ENCODE measurements at places on chromosomes 1 and 21.

GRCh38 chr1:177798614-177799013 lies 171.2 kb downstream of the SEC16B start:
- no peak for DNase-seq

GRCh38 chr21:21085206-21085605 lies 87.0 kb downstream of the NCAM2 start:
- peak; percentile 6 for DNase-seq

DNA sequence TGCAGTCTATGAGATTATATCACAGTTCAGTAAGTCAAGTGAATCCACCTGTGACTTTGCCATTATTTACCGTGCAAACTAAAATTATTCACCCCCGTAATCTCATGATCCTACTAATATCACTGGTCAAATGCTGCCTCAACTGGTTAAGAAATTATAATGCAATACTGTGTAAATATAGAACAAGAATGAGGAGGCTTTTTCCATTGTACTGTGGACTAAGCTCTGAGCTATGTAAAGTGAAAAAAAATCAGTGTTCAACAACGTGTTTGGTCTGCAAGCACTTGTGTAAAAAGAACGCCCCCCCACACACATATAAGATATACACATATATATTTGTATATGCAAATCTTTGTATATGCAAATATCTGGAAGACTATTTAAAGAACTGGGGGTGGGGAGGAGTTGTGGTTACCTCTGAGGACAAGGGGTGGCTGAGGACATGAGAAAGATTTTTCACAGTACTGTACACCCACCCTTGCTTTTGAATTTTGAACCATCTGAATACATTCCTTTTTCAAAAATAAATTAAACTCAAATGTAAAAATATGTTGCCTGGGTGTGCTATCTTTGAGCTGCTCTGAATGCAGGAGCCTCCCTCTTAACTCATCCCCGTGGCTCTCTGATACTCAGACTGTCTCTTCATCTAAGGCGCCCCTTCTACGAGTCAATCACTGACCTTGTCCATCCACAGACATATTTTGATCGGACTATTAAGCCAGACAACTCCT lies 57.0 kb downstream of the PTP4A2 start:
- no peak for DNase-seq

- DNase-seq, result no peak
Measured at GRCh38 chr1:68383092-68383491, 66.7 kb downstream of the RPE65 start.

DNA sequence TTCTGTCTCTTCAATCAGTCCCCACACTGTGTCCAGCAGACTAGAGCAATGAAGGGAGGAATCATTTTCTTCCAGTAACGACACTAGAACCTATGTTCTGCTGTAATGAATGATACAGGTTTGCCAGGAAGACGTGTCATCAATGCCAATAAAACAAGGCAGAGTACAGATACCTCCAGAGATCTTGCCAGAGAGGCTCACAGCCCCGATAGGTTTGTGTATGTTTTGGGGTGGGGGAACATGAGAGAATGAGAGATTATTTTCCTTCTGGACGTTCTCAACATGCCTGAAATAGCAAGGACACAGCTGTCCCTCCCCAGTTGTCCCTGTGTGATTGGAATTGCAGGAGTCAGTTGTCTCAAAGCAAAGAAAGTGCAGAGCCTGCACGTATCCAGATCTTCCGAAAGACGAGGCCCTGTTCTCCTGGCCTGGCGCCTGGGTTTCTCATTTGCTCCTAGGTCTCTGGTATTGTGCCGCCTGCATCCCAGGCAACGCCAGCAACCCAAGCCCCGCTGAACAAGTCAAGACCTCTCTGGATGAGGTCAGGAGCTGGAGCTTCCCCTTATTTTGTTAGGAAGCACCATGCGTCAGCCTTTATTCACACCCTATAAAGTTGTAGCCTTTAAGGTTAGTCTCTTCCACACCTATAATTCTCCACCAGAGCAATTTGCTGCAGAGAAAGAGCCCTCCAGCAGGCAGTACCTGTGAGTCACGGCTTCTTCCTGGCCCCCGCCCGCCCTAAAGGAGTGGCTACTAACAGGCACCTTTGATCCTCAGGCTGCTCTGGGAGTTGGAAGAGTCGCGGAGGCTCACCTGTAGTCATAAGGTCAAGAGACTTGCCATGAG lies 130.5 kb downstream of the TOMM20 start:
- DNase-seq, result peak; percentile 92

- peak; percentile 74 for DNase-seq
Measured at GRCh38 chr1:229381234-229381633, 38.4 kb upstream of the CCSAP start.

DNA sequence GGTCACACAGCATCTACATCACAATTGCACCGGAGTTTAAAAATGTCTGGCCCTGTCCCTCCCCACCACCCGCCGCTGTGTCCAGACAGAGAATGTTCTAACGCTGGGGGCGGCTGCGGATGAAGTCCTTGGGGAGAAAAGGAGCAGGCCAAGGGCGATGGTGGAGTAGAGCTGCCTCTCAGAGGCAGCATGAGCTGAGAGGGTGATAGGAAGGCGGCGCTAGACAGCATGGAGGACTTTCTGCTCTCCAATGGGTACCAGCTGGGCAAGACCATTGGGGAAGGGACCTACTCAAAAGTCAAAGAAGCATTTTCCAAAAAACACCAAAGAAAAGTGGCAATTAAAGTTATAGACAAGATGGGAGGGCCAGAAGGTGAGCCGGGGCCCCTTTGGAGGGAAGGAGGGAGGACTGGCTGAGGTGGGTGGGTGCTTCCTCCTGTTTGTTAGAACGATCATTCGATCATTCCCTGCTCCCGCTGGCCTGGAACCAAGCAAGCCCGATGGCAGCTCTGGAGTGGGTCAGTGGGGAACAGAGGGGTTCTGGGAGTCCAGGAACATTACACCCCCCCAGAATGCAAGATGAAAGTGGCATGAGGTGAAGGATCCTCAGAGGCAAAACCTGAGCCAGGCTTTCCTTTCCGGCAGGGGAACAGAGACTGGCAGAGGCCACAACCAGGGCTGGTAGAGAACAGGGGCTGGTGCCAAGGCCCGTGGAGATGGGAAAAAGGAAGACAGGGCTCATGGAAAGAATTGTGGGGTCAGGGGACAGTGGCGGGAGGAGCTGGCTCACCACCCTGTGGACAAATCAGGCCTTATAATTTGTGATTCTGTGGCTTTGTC lies at the start of the genes FAM229A and TSSK3:
Gene FAM229A, minus strand, starts transcription at position 12 of the 840 bp plus-strand sequence. CDS start 394 bp downstream, outside the sequence.
Gene TSSK3, plus strand, starts transcription at position 66 of the 840 bp plus-strand sequence. Its CDS starts 163 bp downstream, at position 229.
- no peak for DNase-seq

DNA sequence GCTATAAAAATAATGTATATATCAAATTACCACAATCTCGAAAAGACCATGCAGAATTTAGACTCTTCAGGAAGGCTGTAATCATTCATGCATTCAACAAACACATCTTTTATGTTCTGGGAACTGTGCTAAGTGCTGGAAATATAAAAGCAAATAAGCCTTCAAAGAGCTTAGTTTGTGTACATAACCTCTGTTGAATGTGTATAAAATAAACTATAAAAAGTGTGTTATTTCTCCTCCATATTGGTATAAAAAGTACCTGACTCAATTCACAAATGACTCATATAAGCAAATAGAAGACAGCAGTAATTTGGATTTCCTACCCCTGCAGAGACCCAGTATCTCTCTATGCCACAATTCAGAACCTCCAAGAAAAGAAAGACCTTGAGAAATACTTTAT lies 36.8 kb downstream of the RAB3GAP2 start:
- DNase-seq, result no peak

- DNase-seq, result no peak
Measured at GRCh38 chr1:21546122-21546825, 37.1 kb downstream of the ALPL start.

GRCh38 chr1:41588334-41588875 lies 103.9 kb upstream of the EDN2 start:
- DNase-seq, result peak; percentile 62

- DNase-seq, result no peak
Measured at GRCh38 chr21:18989953-18990495, 586.4 kb upstream of the TMPRSS15 start.

DNA sequence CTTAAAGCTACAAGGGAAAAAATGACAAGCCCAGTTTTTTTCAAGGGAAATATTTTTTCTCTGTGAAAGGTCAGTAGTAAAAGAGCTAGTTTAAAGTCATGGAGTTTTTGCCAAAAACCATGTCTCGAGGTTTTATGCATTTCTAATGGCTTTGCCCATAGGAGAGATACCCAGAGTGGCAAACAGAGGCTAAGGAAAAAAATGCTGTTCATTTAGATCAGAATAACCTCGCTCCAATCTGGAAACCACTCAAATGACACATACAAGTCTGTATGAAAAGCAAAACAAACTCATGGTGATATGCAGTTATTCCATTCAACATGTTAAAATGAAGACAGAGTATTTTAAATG lies 36.9 kb upstream of the EDEM3 start:
- DNase-seq, result no peak

- DNase-seq, result no peak
Measured at GRCh38 chr1:239630767-239631166, 244.4 kb downstream of the CHRM3 start.

- DNase-seq, result no peak
Measured at GRCh38 chr1:32969566-32969965, 5.0 kb upstream of the RNF19B start.

GRCh38 chr1:6962478-6962995 lies 177.3 kb downstream of the CAMTA1 start:
- no peak for DNase-seq

DNA sequence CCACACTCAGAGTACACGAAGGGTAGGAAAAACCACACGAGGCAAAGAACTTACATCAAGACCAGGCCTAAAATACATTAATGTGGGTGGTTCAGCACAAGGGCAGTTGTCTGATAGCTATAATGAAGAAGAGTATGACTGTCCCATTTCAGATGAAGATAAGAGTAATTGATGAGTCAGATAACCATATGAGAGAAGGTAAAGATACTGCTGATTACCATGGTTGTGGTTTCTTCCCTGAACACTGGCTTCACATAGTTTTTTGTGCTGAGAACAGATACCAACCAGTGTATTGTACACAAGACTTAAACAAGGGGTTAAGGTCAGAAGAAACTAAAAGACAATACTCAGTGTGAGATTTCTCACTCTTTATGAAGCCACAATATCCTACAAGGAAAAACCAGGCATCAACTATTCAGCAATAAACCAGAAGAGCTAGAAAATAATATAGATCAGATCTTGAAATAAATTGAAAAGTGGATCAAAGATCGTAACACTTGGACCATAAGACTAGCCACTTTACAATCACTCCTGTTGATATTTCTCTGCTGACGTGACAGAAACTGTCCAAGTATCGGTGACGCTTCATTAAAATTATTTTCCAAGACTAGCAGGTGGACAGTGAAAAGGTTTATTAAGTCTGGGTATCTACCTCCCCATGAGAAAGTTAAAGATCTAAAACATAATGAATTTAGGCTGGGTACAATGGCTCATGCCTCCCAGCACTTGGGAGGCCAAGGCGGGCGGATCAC lies 28.6 kb downstream of the PUM1 start:
- DNase-seq, result no peak

- DNase-seq, result no peak
Measured at GRCh38 chr1:203190949-203191348, 4.4 kb upstream of the CHI3L1 start.

- no peak for DNase-seq
Measured at GRCh38 chr1:109635862-109636200, 16.2 kb downstream of the AMPD2 start.

- peak; percentile 3 for DNase-seq
Measured at GRCh38 chr1:110555807-110556470, 37.0 kb upstream of the KCNA10 start.

DNA sequence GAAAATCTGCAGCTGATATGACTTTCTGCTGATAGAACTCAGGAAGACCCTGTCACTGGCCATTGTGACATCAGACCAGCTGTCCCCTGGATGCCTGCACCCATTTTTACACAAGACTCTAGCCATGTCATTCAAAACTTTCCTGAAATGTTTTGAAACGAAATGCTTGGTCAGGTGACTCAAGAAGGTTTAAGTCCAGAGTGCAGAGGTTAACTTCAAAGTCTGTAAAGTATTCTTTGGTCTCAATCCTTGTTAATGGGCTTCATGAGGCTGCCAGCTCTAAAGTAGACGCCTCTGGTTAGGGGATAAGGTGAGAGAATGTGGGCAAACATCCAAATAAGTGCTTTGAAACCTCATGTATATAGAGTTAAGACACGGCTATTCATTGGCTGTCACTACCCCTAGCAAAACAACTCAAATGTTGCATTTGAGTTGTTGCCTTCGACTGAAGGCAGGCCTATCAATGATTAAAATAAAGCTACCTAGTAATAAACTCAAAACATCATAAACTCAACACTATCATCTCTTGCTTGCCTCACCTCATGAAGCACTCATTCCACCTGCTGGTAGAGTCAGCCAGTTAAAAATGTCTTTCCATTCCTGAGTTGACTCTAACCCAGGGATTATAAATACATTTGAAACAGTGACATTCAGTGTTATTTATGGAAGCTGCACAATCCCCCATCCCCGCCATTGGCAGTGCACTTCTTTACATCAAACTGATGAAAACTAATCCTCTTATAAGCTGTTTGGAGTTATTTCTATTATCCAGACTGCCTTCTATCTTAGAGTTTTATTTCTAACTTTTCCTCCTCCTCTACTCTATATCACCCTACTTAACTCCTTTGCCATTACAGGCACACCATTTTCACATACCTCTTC lies 26.0 kb downstream of the RABIF start:
- DNase-seq, result no peak

- no peak for DNase-seq
Measured at GRCh38 chr1:197027359-197027758, 39.7 kb downstream of the F13B start.
